Stimulated activated CD4-positive, alpha-beta T cell treated with anti-CD3 and anti-CD28 coated beads, Interleukin-1b, Interleukin-23, amount 100 ng/mL, for 1 hour (primary cell): ENCODE measurements at places on chromosomes 11 and 22.

DNA sequence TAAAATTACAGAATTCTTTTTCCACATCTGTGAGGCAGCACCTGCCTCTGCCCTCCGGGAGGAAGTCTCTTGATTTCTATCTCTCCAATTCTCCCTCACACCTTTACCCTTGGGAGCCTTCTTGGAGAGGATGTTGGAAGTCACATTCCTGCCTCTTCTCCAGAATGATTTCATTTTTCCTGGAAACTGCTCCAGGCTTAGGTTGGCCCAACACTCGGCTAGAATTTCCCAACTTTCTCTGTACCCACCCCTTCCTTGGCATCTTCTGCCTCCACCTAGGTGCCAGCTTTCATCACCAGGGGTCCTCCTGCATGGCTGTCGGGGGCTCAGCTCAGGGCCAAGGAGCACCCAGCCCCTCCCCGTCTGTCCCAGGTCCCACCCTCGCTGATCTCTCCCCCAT, 43.2 kb downstream of the SLCO2B1 start:
- DNase-seq, result no peak

GRCh38 chr11:75851203-75851602, 36.2 kb downstream of the UVRAG start:
- no peak for DNase-seq

DNA sequence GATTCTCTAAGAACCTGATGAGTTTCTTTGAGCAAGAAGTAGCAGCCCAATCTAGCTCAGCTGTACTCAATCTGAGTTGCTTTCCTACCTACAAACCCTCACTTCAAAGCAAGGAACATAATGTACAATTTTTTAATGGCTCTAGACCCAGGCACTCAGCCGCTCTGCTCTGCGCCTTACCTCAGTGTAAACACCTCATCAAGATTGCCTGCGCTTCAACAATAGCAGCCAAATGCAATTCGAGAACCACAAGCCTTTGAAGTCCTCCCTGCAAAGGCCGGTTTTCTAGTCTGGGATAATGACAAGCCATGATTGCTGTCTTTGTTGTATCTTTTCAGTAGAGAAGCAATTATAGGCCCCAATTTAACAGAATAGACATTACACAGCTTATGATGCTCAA, 38.0 kb downstream of the JHY start:
- no peak for DNase-seq

GRCh38 chr11:76832361-76832760, 28.4 kb upstream of the ACER3 start:
- no peak for DNase-seq

DNA sequence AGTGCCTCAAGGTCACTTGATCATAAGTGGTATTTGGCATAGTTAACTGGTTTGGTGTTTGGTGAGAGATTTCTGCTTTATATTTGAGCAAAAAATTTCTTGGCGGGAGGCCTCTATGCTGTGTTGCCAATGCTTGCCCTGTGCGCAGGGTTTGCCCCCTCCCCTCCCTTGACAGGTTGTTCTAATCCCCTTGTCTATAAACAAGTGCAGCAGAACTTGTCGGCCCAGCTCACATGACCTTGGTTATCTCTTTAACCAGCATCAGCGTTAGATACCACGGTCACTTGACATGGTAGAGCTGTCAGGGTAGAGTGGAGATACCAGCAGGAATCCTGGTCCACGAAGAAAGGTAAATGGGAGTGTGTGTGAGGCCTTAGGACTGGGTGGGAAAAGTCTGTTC, 35.6 kb downstream of the MARK2 start:
- no peak for DNase-seq

GRCh38 chr11:120500414-120501071, 11.0 kb upstream of the GRIK4 start:
- no peak for DNase-seq

DNA sequence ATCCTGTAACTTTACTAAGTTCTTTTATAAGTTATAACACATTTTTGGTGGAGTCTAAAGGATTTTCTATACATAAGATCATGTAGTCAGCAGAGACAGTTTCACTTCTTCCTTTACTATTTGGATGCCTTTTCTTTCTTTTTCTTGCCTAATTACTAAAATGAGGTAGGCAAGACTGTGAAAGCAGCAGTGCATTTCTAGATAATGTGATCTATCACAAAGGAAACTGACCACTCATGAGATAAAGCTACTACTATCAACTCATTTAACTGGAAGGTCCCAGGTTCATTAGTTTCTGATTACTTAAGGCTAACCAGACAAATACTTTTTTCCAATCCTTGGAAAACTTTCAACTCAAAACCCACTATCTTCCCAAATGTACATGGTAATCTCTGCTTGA, 196.2 kb upstream of the E2F8 start:
- DNase-seq, result no peak

DNA sequence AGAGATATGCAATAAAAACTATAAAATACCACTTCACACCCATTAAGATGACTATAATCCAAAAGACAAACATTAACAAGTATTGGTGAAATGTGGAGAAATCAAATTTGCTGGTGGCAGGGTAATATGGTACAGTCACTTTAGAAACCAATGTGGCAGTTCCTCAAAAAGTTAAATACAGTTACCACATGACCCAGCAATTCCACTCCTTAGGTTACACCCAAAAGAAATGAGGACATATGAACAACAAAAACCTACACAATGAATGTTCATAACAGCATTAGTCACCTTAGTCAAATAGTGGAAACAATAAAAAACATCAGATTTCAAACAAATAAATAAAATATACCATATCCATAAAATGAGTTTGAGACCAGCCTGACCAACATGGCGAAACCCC, 52.6 kb downstream of the RDX start:
- no peak for DNase-seq

DNA sequence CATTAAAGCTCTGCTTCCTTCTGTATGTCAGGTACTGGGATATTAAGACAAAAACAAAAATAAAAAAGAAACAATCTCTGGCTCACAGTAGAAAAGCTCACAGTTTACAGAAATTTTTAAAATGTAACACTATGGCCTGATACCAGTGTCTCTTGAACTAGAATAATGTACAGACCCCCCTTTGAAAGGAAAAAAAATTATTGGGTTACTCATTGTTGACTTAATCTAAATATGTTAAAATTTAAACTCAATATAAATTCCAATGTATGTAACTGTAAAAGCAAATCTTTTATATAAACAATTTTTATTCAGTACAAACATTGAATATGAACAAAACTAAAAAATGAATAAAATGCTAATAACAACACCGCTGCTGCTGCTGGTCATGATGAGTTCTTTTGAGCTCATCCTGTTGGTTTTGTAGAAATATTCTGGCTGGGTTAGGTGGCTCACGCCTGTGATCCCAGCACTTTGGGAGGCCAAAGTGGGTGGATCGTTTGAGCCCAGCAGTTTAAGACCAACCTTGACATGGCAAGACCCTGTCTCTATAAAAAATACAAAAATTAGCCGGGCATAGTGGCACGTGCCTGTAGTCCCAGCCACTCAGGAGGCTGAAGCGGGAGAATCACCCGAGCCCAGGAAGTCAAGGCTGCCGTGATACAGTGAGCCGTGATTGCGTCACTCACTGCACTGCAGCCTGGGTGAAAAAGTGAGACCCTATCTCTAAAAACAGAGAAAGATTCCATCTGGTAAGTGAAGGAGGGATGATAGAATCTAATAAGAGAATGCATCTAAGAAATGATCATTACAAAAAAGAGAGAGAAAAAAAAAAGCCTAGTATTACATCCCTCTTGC, 11.8 kb upstream of the KCNE3 start:
- no peak for DNase-seq

DNA sequence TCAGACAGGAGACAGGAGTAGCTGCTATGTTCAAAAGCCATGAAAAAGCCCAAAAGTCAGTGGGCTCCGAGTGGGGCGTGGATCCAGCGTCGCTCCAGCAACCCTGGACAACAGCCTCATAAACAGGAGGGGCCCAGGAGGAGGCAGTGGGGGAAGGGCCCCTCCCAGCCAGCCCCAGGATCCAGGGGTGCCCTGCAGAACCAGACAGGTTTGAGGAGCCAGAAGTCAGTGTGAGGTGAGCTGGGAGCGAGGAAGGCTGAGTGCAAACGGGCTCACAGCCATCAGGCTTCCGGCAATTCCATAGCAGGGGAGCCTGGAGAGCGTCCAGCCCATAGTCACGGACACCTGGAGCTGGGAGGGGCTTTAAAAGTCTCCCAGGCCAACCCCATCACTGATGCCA, 217.7 kb downstream of the MN1 start:
- no peak for DNase-seq

- DNase-seq, result no peak
These were observed 98.1 kb downstream of the CEP164 start for GRCh38 chr11:117425679-117426296.

DNA sequence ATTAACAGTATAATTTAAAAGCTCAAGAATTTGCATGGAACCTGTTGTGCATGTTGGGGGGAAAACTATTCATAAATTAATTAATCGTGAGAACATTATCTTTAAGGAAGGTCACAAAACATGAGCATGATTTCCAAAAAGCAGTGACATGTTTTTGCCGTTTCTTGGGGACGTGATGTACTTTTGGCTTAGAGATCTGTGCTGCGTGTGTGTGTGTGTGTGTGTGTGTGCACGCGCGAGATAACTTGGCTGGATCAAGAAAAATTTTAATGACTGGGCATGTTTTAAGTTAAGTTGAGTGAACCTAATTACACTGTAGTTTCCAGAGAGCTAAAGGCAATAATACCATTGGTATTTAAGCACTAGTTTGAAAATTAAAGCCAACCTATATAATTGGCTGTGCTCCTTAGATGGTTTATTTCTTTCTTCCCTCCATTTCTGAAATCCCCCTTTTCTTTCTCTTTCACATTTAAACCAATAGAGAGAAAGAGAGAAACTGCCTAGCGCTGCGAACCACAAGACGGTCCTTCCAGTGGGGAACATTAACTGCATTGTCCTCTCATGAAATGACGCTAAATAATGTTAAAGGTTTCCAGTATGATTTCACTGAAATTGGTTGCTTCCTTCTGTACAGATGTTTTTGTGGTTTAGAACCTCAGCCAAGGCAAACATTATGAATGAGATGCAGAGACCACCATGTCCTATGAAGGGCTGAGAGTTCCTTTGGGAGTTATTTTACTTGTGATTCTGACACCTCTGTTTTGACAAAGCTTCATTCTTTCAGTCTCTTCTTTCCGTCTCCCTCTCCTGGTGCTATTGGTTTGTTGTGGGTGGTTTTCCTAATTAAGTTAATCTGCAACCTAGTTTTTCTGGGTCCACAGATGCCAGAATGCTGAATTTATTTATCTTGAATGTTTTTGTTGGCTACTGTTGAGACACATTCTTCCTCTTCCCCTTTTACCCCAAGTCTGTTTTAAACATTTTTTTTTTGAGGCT, 51.7 kb downstream of the ZBTB16 start:
- DNase-seq, result no peak

DNA sequence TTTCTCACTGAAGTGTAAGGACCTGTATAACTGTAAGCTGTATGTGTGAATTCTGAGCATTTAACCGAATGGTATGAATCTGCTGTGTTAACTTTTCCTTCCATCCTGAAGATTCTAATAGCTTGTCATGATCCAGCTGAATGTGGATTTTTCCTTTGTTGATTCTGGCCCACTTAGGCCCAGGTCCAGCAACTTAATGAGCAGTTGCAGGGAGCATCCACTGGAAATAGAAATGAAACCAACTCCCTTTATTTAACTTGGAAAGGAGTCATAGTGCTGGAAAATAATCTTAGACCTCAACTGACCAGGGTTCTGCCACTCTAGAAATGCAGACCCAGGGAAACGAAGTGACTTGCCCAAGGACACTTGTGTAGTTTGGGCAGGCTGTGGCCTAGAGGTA, 142.3 kb upstream of the MTNR1B start:
- DNase-seq, result no peak

DNA sequence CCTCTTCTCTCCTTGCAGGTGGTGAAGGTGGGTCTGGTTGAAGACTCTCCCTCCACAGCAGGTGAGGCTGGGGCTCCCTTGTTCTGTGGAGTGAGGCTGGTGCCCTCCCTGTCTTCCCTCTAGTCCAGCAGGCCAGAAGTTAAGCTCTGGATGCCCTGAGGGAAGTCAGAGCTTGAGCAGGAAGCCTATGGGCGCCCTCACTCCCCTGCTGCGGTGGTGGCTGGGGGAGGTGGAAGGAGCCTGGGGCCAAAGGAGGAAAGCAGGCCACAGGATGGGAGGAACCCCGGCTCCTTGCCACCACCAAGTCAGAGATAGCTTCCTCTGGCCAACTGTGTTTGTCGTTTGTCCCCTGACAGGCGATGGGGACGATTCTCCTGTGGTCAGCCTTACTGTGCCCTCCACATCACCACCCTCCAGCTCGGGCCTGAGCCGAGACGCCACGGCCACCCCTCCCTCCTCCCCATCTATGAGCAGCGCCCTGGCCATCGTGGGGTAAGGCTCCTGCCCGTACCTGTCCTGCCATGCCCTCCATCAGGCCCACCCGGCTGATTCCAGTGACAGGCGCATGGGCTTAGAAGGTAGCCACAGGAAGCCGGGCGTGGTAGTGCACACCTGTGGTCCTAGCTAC, 29.5 kb upstream of the RAB1B start:
- DNase-seq, result no peak

DNA sequence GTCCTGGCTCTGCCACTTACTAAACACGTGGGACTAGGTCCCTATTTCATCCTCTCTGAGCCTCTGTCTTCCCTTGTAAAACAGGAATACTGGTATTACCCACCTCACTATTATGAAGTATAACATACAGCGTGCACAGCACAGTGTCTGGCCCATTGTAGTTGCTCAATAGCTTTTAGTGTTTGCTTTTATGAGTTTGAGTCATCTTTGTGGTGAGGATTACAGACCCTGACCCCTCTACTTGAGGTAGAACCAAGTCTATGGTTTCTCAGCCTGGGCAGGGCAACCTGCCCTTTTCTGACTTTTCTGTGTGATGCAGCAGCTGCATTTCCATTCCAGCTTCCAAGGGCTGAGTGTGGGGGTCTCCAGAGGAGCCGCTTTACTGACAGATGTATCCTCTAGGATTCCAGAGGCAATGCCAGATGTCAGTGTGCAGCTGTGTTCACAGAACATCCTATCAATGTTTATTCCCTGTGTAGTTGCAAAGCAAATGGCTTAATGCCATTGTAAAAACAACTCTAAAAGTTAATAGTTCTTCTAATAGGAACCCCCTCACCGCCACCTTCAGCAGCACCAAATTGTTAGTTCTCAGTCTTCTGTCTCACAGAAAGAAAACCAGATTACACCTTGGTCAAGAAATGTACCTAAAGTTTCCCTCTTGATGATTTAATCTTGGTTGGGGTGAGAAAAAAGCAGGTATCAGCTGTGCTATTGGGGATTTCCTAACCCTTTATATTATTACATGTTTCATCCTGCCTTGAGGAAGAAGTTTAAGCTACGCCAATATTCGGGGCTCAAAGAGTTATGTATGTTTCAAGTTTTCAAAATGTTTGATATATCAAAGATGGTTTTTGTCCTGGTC, 16.8 kb downstream of the PRR5L start:
- no peak for DNase-seq

- no peak for DNase-seq
These were observed 45.4 kb downstream of the WNT11 start for GRCh38 chr11:76160856-76161255.

DNA sequence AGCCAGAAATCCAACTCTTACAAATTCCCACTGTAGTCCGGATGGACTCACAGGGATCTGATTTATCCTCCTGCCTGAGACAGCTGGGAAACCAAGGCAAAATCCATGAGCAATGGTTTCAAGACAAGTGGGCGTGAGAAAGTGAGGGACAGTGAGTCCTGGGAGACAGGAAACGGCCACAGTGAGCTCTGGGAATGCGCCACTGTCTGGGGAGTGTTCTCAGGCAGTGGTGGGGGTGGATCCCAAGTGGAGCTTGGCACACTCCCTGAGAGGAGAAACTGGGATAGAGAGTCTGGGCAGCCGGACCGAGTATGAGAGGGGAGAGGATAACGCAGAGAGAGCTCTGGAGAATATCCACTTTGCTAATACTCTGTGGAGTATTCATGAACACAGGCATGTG, 9.8 kb downstream of the IL17REL start:
- no peak for DNase-seq
